Central memory CD8-positive, alpha-beta T cell (primary cell): ENCODE measurements at places on chromosomes 2 and 18.

DNA sequence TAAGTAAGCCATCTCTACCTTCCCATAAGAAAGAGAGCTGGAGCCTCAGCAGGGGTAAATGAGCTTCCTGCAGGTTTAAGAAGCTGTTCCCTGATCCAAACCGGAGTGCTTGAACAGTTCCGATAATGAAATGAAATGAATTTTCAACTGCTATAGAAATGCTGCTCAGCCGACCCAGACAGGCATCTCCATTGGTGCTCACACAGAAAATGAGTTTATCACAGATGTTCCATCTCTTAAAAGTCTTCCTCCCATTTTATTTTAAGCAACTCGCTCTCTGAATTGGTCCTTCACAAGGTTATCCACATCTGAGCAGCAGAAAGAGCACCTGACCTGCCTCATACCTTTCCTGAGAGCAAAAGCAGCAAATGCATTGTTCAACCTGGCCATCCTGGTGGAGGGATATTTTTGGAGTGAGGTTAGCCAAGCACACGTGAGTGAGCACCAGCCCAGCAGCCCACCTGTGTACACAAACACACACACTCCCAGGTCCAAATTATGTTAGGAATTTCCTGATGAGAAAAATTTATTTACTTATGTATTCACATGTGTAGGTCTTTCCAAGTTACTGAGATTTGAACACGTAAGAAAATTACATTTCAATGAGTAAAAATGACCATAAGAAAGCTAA, 42.2 kb upstream of the CCDC68 start:
- no peak overlapping the region for H3K4me3 ChIP-seq
- peaks cover 4% of the 10 kb centered on the region for H3K27me3 ChIP-seq
- no peaks in the 10 kb centered on the region for H3K36me3 ChIP-seq
- no peaks in the 10 kb centered on the region for H3K4me1 ChIP-seq
- no peak for DNase-seq
- no peak overlapping the region for H3K27ac ChIP-seq

DNA sequence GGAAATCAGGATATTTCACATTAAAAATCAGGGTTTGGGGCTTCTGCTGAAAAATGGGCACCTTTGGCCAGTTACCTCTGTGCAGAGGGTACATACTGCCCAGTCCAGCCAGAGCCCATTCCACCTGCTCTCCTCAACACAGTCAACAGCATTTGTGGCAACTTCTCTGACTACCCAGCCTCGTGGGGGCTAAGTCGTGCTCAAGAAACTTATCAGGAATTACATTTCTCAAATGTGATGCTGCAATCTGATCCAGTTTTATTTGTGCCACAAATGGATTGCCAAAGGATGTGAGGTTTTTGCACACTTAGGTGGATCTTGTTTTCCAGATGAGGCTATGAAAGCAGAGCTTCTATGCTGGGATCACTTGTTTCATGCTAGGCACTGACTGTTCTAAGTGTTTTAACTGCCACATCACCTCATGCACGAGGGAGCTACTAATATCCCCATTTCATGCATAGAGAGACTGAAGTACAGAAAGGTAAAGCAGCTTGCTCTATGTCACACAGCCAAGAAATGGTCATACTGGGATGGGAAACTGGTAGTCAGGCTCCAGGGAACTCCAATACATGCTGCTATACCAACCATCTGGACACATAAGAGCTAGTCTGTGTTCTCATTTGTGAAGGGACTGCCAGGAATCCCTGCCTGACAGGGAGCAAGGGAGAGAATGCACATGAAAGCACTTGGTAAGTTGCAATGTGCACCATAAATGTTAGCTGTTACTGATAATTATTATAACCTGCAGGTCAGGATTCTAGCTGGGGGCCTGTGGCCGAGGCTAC, 89.0 kb upstream of the HK2 start:
- DNase-seq: no peak
- no peak overlapping the region for H3K27ac ChIP-seq
- peaks cover 48% of the 10 kb centered on the region for H3K27me3 ChIP-seq
- no peaks in the 10 kb centered on the region for H3K36me3 ChIP-seq
- H3K4me3 ChIP-seq: no peak overlapping the region
- no peaks in the 10 kb centered on the region for H3K4me1 ChIP-seq

GRCh38 chr2:180046776-180047175, 39.7 kb upstream of the CWC22 start:
- no peak for DNase-seq
- H3K27me3 ChIP-seq: peaks cover 81% of the 10 kb centered on the region
- H3K4me1 ChIP-seq: no peaks in the 10 kb centered on the region
- H3K36me3 ChIP-seq: peaks cover 2% of the 10 kb centered on the region
- H3K27ac ChIP-seq: no peak overlapping the region
- H3K4me3 ChIP-seq: no peak overlapping the region

GRCh38 chr2:162475661-162476060, 131.7 kb downstream of the GCA start:
- no peak overlapping the region for H3K27ac ChIP-seq
- no peaks in the 10 kb centered on the region for H3K27me3 ChIP-seq
- H3K4me1 ChIP-seq: no peaks in the 10 kb centered on the region
- H3K36me3 ChIP-seq: no peaks in the 10 kb centered on the region
- no peak for DNase-seq
- no peak overlapping the region for H3K4me3 ChIP-seq

DNA sequence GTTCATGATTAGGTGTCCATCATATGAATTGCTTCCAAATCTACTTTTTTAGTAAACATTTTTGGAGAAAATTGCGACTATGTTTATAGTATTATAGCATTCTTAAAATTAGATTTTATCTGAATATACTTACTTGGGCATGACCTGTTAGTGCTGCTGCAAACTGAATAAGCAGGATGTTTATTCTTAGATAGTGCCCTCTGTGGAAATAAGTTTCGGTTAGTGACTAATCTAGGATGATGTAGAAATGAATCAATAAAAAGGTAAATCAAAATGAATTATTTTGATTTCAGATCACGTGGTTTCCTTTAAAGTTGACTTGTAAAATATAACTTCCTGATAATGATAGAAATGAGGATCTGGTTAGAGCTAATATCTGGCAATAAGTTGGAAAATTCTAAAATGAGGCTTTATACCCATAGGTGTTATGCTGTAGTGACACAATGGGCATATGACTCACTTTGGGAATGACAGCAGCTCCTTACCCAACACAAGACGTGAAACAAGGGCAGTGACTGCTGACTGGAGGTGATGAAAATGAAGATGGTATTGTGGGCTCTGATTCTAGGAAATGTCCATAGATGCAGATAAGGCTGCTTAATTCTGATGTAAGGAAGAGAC, 165.8 kb upstream of the TCF4 start:
- no peak for DNase-seq
- no peaks in the 10 kb centered on the region for H3K36me3 ChIP-seq
- no peak overlapping the region for H3K27ac ChIP-seq
- H3K4me3 ChIP-seq: no peak overlapping the region
- no peaks in the 10 kb centered on the region for H3K27me3 ChIP-seq

DNA sequence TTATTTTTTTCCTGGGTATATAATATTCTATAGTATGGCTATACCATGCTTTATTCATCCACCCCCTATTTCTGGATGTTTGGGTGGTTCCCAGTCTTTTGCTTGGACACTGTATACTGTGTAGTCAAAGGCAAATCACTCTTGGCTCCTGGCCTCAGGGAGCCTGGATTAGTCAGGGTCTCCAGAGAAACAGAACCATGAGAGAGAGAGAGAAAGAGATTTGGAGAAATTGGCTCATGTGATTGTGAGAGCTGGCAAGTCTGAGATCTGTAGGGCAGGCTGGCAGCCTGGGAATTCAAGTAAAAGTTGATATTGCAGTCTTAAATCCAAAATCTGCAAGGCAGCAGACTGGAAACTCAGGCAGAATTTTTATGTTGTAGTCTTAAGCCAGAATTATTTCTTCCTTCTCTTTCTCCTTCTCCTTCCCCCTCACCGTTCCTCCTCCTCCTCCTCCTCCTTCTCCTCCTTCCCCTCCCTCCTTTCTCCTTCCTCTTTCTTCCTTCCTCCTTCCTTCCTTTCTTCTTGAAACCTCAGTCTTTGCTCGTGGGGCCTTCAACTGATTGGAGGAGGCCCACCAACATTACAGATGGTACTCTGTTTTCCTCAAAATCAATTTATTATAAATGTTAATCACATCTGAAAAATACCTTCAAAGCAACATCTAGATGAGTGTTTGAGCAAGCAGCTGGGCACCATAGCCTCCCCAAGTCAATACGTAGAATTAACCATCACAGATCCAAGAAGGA, 33.0 kb downstream of the CTIF start:
- H3K4me1 ChIP-seq: no peaks in the 10 kb centered on the region
- no peak overlapping the region for H3K27ac ChIP-seq
- no peak for DNase-seq
- H3K4me3 ChIP-seq: no peak overlapping the region
- H3K27me3 ChIP-seq: peaks cover 47% of the 10 kb centered on the region

GRCh38 chr2:178331474-178332432, 119.2 kb downstream of the PRKRA start:
- no peak for DNase-seq
- H3K36me3 ChIP-seq: no peaks in the 10 kb centered on the region
- no peak overlapping the region for H3K4me3 ChIP-seq
- H3K4me1 ChIP-seq: no peaks in the 10 kb centered on the region
- H3K27me3 ChIP-seq: peaks cover 18% of the 10 kb centered on the region

GRCh38 chr2:135638825-135639224, 102.8 kb upstream of the UBXN4 start:
- H3K27me3 ChIP-seq: no peaks in the 10 kb centered on the region
- H3K4me3 ChIP-seq: no peak overlapping the region
- H3K4me1 ChIP-seq: peaks cover 6% of the 10 kb centered on the region
- peaks cover 25% of the 10 kb centered on the region for H3K36me3 ChIP-seq
- no peak overlapping the region for H3K27ac ChIP-seq
- no peak for DNase-seq

GRCh38 chr2:149205143-149205542, 125.2 kb upstream of the LYPD6 start:
- H3K27ac ChIP-seq: no peak overlapping the region
- no peak for DNase-seq
- no peak overlapping the region for H3K4me3 ChIP-seq

- H3K4me3 ChIP-seq: no peak overlapping the region
- H3K27ac ChIP-seq: no peak overlapping the region
- DNase-seq: no peak
Measured at GRCh38 chr2:225381609-225382008, 17.9 kb upstream of the NYAP2 start.

- no peaks in the 10 kb centered on the region for H3K4me1 ChIP-seq
- H3K27ac ChIP-seq: no peak overlapping the region
- no peak overlapping the region for H3K4me3 ChIP-seq
- no peaks in the 10 kb centered on the region for H3K27me3 ChIP-seq
- DNase-seq: no peak
Measured at GRCh38 chr2:78540255-78540654, 485.2 kb upstream of the REG3G start.

GRCh38 chr2:110219496-110220189, 7.3 kb upstream of the MTLN start:
- no peak overlapping the region for H3K4me3 ChIP-seq
- no peak for DNase-seq
- H3K4me1 ChIP-seq: no peaks in the 10 kb centered on the region
- H3K27ac ChIP-seq: no peak overlapping the region
- peaks cover 64% of the 10 kb centered on the region for H3K27me3 ChIP-seq

- DNase-seq: no peak
- H3K4me3 ChIP-seq: no peak overlapping the region
Measured at GRCh38 chr2:239227661-239228371, 173.0 kb downstream of the HDAC4 start.

DNA sequence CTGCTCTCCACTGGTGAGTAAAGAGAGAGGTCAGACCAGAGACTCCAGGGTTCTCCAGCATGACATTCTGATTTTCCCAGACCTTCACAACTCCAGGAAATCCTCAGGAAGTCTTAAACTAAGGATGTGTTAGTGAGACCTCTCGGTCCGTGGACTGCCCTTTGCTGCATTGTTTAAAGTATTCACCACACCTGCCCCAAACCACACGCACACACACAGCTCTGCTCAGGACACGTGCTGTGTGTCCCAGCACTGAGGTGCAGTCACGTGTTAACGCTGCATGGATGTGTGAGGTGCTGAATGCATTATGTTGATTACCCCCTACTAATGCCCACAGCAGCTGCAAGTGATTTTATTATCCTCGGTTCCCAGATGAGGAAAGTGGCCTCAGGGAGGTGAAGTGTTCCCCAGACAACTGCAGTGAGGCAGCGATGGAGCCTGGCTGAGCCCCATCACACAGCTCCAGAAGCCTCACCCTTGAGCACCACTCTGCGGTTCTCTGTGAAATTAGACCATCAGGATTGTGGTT, 68.4 kb downstream of the TRAPPC12 start:
- H3K4me1 ChIP-seq: peaks cover 5% of the 10 kb centered on the region
- DNase-seq: no peak
- H3K27ac ChIP-seq: peak overlapping the region; percentile 46
- no peak overlapping the region for H3K4me3 ChIP-seq
- no peaks in the 10 kb centered on the region for H3K27me3 ChIP-seq

- H3K27ac ChIP-seq: no peak overlapping the region
- H3K4me1 ChIP-seq: no peaks in the 10 kb centered on the region
- H3K27me3 ChIP-seq: no peaks in the 10 kb centered on the region
- no peaks in the 10 kb centered on the region for H3K36me3 ChIP-seq
- no peak overlapping the region for H3K4me3 ChIP-seq
Measured at GRCh38 chr2:190748966-190749365, 100.1 kb downstream of the NAB1 start.

GRCh38 chr2:98253461-98254070, 92.7 kb upstream of the CNGA3 start:
- H3K4me3 ChIP-seq: no peak overlapping the region
- peaks cover 42% of the 10 kb centered on the region for H3K27me3 ChIP-seq
- H3K36me3 ChIP-seq: no peaks in the 10 kb centered on the region
- H3K4me1 ChIP-seq: no peaks in the 10 kb centered on the region
- DNase-seq: no peak
- H3K27ac ChIP-seq: no peak overlapping the region

- no peak overlapping the region for H3K4me3 ChIP-seq
- H3K27me3 ChIP-seq: peaks cover 36% of the 10 kb centered on the region
- no peak overlapping the region for H3K27ac ChIP-seq
- DNase-seq: no peak
- H3K36me3 ChIP-seq: no peaks in the 10 kb centered on the region
Measured at GRCh38 chr2:200665626-200666453, 80.0 kb downstream of the AOX1 start.

- no peak overlapping the region for H3K4me3 ChIP-seq
- H3K4me1 ChIP-seq: peaks cover 39% of the 10 kb centered on the region
- H3K27ac ChIP-seq: peak overlapping the region; percentile 93
- no peaks in the 10 kb centered on the region for H3K27me3 ChIP-seq
Measured at GRCh38 chr2:28624793-28625701, 126.6 kb upstream of the PPP1CB start.

DNA sequence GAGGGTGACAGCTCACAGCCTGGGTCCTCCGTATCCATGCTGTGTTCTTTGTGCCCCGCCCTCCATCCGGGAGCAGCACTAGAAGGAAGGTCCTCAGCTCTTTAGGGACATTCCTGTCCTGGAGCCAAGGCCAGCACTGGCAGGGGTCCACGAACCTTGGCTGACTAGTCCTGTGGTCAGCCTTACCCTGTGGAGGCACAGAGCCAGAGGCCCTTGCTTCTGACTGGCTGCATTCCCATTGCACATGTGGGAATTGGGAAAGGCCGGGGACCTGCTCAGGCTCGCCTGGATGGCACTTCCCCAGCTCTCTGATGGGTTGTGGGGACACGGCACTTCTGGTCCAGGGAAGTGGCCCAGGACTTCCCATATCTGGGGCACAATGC, 24.9 kb upstream of the RHOB start:
- DNase-seq: no peak
- no peaks in the 10 kb centered on the region for H3K36me3 ChIP-seq
